T-helper 2 cell (primary cell): ENCODE measurements at places on chromosomes 2 and 18.
A peak's percentile ranks its signal among the peaks of the same experiment; 100 is the strongest.

GRCh38 chr2:224638301-224638823 is 53.2 kb upstream of the CUL3 start:
- DNase-seq, result no peak

- no peak for DNase-seq
Measured at GRCh38 chr2:143843686-143844085, 676.2 kb downstream of the ZEB2 start.

DNA sequence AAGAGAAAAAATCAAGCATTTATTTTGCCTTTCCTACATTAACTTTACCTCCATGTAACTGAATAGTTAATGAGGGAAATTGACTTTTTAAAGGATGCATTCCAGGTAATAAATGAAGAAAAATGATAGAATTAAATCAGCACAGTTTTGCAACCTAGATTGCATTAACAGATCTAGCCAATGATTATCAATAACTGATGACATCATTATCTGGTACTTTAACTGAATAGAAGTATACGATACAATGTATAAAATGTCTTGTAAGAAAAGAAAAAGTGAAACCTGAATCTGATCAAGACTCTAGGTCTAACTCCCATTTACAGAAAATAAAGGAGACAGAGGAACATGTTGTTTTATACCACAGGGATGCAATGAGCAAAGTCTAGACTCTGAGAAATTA is 126.0 kb upstream of the XPO1 start:
- no peak for DNase-seq

GRCh38 chr2:233380132-233380895 is 26.0 kb downstream of the DGKD start:
- no peak for DNase-seq

DNA sequence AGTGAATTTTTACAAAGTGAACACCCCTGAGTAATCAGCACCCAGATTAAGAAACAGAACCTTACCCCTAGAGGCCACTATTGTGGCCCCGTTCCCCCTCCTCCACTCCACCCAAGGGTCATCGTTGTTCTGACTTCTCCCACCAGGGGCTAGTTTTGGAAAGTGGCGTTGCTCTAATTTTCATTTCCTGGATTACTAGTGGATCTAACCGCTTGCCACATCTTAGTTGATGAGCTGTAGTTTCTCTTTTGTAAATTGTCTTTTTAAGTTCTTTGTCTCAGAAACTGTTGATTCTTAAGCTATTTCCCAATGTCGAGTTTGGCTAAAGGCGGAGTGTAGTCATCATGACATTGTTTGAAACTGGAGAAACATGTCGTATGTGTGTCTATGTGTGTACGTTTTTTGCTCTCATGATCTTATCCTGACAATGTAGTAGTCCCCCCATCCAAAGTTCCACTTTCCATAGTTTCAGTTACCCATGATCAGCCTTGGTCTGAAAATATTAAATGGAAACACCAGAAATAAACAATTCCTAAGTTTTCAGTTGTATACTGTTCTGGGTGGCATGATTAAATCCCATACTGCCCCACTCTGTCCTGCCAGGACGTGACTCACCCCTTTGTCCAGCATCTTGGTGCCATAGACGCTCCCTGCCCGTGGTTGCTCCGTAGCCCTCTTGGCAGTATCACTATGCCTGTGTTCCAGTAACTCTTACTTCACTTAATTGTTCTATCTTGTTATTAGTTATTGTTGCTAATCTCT is 71.0 kb upstream of the SP3 start:
- DNase-seq, result no peak

- no peak for DNase-seq
Measured at GRCh38 chr2:97994476-97994875, 1.3 kb downstream of the TMEM131 start.

DNA sequence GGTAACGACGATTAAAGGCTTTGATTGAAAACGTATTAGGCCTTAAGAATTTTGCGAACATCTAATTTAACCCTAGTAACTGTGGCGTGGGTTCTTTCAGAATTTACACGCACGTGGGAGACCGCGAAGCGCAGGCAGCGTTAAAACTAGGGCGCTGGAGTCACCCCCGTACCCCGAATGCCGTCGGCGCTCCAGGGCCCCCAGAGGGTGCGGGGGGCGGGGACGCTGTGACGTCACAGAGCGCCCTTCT is 673 bp upstream of the SMCHD1 start:
- peak; percentile 83 for DNase-seq

- DNase-seq, result no peak
Measured at GRCh38 chr2:187134306-187134705, 285.3 kb upstream of the ZSWIM2 start.

GRCh38 chr18:69757733-69758132 is 189.9 kb downstream of the CD226 start:
- no peak for DNase-seq

GRCh38 chr2:218291318-218292047 is 820 bp downstream of the TMBIM1 start:
- DNase-seq, result no peak

DNA sequence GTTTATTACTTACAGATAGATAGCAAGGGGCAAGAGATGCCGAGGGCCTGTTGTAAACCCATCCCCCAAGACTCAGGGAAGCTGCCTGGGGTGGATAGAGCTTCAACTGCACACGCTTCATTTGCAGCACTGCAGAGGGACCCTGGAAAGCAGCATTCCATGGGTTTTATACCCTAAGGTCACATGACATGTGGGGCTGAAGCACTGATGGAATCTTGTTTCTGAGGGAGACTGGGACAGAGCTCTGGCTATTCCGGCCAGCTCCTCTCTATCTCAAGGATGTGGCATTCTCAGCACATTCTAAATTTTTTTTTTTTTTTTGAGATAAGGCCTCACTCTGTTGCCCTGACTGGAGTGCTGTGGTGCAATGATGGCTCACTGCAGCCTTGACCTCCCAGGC is 300.1 kb downstream of the MYCN start:
- DNase-seq, result no peak
